NCI-H1694 (cell line): ENCODE measurements at places on chromosomes 16 and 17.
A peak's percentile ranks its signal among the peaks of the same experiment; 100 is the strongest.

- no peak for DNase-seq
Observed at GRCh38 chr17:82940226-82941020, 100.6 kb upstream of the ZNF750 start.

GRCh38 chr16:23155445-23156049 lies 6.3 kb upstream of the USP31 start:
- no peak for DNase-seq

GRCh38 chr16:19505600-19506303 lies 16.1 kb downstream of the GDE1 start:
- DNase-seq = no peak

GRCh38 chr16:71367241-71367976 lies 8.9 kb downstream of the CALB2 start:
- peak; percentile 65 for DNase-seq

- DNase-seq = no peak
Observed at GRCh38 chr16:88022076-88023042, 71.1 kb downstream of the BANP start.

GRCh38 chr17:37610971-37611370 lies 1.8 kb upstream of the SYNRG start:
- DNase-seq = no peak
